Endodermal cell (in vitro differentiated cells): ENCODE measurements at places on chromosomes 3 and 15. TPM values are rescaled to one million over a fixed set of nuclear protein-coding genes. Genes with fewer than 3 reads are reported as not detected.

- DNase-seq = no peak
- peaks cover 84% of the 10 kb centered on the region for H3K36me3 ChIP-seq
- H3K4me1 ChIP-seq = no peaks in the 10 kb centered on the region
- H3K27ac ChIP-seq = peak overlapping the region; percentile 4
These were observed 24.4 kb downstream of the CRBN start for GRCh38 chr3:3154879-3155610.

GRCh38 chr15:95647531-95648277, 682.8 kb upstream of the NR2F2 start:
- no peaks in the 10 kb centered on the region for H3K36me3 ChIP-seq
- H3K27ac ChIP-seq = no peak overlapping the region
- no peak overlapping the region for H3K4me3 ChIP-seq

DNA sequence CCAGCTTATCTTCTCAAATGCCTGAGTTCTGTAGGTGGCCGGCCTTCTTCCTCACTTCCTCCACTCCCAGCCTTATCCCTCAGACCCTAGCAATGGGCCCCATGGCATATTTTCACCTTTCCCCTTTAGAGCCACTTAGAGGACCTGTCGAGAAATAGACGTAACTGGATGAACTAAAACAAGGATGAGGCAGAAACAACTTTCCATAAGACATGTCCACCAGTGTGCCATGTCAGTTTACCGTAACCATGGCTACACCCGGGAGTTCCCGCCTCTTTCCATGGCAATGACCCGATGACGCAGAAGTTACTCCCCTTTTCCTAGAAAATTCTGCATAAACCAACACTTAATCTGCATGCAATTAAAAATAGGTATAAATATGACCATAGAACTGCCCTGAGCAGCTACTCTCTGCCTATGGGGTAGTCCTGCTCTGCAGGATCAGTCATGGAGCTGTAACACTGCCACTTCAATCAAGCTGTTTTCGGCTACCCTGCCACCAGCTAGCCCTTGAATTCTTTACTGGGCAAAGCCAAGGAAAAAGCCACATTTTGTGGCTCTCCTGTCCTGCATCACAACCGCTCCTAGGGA, 55.1 kb upstream of the ZBTB38 start:
- no peak overlapping the region for H3K27ac ChIP-seq
- H3K36me3 ChIP-seq = no peaks in the 10 kb centered on the region
- DNase-seq = peak; percentile 32

DNA sequence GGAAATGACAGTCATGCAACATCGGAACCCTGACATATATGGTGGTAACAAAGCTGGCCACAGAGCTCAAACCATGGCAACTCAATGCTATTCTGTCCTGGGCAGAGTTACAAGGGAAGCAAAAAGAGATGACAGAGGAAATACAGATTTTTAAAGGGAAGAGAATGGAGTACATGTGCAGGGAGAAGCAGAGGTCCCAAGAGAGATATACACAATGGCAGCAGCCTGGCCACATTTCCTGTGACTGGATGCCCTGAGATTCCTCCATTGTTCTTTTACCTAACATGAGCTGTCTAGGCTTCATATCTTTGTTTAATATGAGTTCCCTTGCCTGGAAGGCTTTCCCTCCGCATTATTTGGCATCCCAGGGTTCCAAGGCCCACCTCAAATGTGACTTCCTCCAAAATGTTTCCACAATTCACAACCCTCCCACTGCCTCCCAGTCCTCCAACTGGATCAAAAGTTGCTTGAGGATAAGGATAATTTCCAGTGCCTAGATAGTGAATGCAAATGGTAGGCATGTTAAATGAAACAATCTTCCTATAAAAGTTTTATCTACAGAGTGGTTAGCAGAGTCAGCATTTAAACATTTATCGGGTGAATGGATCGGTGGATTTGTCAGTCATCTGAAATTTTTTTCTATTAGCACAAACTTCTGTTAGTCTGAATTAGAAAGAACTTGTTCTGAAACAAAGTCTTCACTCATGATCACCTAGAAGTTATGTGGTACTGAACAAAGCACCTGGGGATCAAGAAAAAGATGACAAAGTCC, 86.2 kb downstream of the DHX30 start:
- no peak for DNase-seq
- peak overlapping the region; percentile 99 for H3K27ac ChIP-seq
- H3K4me3 ChIP-seq = peak overlapping the region; percentile 57
- peaks cover 74% of the 10 kb centered on the region for H3K36me3 ChIP-seq

GRCh38 chr3:72720566-72720965, 127.7 kb downstream of the SHQ1 start:
- H3K4me1 ChIP-seq = peaks cover 3% of the 10 kb centered on the region
- no peaks in the 10 kb centered on the region for H3K27me3 ChIP-seq
- H3K4me3 ChIP-seq = no peak overlapping the region
- no peak overlapping the region for H3K27ac ChIP-seq
- DNase-seq = no peak

DNA sequence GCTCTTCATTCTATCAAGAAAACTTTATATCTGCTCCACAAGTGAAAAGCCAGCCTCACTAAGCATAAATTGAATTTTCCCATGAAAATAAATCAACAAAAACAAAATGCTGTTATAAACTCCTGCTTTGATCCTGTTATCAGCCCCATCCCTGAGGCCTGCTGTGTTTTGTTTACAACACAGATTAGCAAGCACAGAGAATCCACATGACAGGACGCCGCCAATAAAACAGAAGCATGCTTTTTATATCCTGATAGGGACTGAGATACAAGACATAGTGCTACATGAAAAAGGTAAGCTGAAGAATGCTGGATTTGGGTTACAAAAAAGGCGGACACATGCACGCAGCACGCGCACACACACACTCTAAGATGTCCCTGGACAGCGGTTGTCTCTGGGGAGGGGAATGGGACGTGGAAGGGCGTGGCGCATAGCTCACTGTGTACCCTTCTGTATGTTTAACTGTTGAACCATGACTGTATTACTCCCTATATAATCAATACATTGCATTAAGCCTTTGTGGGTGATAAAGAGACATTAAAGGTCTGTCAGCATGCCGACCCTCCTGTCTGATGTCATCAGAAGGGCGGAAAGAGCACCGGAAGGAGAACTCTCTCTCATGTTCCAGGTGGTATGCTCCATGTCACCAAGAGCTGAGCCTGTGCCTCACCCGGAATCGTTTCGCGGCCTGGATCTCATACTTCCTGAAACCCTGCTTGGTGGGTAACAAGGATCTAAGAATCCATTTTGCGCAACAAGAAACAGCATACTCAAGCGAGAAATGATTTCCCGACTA, 93.9 kb downstream of the IQSEC1 start:
- H3K27me3 ChIP-seq = no peaks in the 10 kb centered on the region
- peaks cover 22% of the 10 kb centered on the region for H3K4me1 ChIP-seq
- DNase-seq = peak; percentile 71
- H3K4me3 ChIP-seq = no peak overlapping the region

GRCh38 chr3:113247068-113247467, 35.7 kb downstream of the BOC start:
- no peaks in the 10 kb centered on the region for H3K36me3 ChIP-seq
- H3K27ac ChIP-seq = no peak overlapping the region
- H3K4me1 ChIP-seq = peaks cover 20% of the 10 kb centered on the region
- H3K27me3 ChIP-seq = peaks cover 44% of the 10 kb centered on the region
- no peak for DNase-seq

GRCh38 chr3:27081992-27082607, 287.1 kb downstream of the NEK10 start:
- no peaks in the 10 kb centered on the region for H3K27me3 ChIP-seq
- H3K27ac ChIP-seq = no peak overlapping the region
- no peaks in the 10 kb centered on the region for H3K36me3 ChIP-seq
- H3K4me3 ChIP-seq = no peak overlapping the region
- DNase-seq = no peak
- H3K4me1 ChIP-seq = no peaks in the 10 kb centered on the region

DNA sequence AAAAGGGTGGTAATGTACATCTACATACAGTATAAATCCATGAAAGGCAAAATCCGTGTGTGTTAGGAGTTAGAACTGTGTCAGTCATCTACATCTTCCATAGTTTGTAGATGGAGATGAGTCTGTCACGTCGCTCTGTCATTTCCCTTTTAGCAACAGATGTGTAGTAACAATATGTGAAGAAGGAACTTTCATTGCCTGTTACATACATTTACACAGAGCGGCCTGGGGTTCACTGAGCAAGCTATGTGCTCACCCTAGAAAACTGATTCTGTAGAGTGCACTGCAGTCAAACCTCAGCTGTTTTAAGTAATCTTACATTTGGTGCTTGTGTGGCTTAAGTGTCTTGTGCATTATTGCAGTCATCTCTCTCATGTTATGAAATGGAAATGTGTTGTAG, 41.6 kb upstream of the AP3B2 start:
- no peaks in the 10 kb centered on the region for H3K4me1 ChIP-seq
- DNase-seq = no peak
- H3K27me3 ChIP-seq = no peaks in the 10 kb centered on the region
- H3K27ac ChIP-seq = no peak overlapping the region
- H3K36me3 ChIP-seq = peaks cover 36% of the 10 kb centered on the region
- H3K4me3 ChIP-seq = peak overlapping the region; percentile 86

- peak; percentile 89 for DNase-seq
- H3K4me1 ChIP-seq = no peaks in the 10 kb centered on the region
- no peak overlapping the region for H3K27ac ChIP-seq
- H3K27me3 ChIP-seq = no peaks in the 10 kb centered on the region
These were observed 19.1 kb downstream of the TTC21A start for GRCh38 chr3:39126532-39127071.

DNA sequence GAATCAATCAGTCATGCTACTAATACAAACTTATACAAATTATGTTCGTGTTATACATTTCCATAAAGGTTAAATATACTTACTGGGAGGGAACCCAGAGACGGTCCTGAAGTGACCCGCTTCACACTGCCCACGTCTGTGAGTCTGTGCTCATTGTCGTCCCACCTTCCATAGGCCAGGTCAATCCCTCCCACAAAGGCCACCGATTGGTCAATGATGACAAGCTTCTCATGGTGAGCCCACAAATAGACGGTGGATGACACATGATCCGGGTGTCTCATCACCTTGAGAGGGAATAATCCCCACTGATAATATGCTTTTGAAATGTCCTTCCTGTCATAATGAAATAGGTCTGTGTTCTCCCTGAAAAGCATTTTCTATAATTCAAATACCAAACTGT, 121.7 kb downstream of the PLD1 start:
- H3K36me3 ChIP-seq = no peaks in the 10 kb centered on the region
- no peak for DNase-seq
- H3K27ac ChIP-seq = no peak overlapping the region
- no peak overlapping the region for H3K4me3 ChIP-seq
- H3K27me3 ChIP-seq = no peaks in the 10 kb centered on the region

GRCh38 chr3:197317250-197317963, 19.0 kb upstream of the DLG1 start:
- H3K27me3 ChIP-seq = no peaks in the 10 kb centered on the region
- H3K4me1 ChIP-seq = no peaks in the 10 kb centered on the region
- DNase-seq = no peak
- no peak overlapping the region for H3K4me3 ChIP-seq

- no peaks in the 10 kb centered on the region for H3K36me3 ChIP-seq
- peak overlapping the region; percentile 57 for H3K4me3 ChIP-seq
- peaks cover 27% of the 10 kb centered on the region for H3K4me1 ChIP-seq
- DNase-seq = no peak
- peaks cover 9% of the 10 kb centered on the region for H3K27me3 ChIP-seq
- H3K27ac ChIP-seq = no peak overlapping the region
These were observed 26.7 kb downstream of the TBC1D2B start for GRCh38 chr15:78050826-78051225.

DNA sequence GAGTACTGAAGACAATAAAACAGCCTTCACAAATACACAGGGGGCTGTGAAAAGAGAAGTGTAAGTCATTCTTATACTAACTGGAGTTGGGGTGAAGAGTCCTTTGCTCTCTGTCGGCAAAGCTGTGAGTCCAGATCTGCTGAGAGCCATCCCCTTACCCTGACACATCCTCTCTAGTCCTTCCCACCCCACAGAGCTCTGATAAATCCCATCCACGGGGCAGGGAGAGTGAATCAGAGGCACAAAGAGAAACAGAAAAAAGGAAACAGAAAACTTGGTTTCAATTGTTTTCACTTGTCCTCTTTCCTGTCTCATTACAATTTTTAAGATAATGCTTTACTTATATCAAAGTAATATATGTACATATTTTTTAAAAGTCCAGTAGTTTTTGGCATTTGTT, 18.2 kb upstream of the ZNF639 start:
- no peaks in the 10 kb centered on the region for H3K27me3 ChIP-seq
- no peak overlapping the region for H3K4me3 ChIP-seq
- H3K27ac ChIP-seq = no peak overlapping the region
- H3K36me3 ChIP-seq = no peaks in the 10 kb centered on the region
- DNase-seq = no peak
- no peaks in the 10 kb centered on the region for H3K4me1 ChIP-seq

DNA sequence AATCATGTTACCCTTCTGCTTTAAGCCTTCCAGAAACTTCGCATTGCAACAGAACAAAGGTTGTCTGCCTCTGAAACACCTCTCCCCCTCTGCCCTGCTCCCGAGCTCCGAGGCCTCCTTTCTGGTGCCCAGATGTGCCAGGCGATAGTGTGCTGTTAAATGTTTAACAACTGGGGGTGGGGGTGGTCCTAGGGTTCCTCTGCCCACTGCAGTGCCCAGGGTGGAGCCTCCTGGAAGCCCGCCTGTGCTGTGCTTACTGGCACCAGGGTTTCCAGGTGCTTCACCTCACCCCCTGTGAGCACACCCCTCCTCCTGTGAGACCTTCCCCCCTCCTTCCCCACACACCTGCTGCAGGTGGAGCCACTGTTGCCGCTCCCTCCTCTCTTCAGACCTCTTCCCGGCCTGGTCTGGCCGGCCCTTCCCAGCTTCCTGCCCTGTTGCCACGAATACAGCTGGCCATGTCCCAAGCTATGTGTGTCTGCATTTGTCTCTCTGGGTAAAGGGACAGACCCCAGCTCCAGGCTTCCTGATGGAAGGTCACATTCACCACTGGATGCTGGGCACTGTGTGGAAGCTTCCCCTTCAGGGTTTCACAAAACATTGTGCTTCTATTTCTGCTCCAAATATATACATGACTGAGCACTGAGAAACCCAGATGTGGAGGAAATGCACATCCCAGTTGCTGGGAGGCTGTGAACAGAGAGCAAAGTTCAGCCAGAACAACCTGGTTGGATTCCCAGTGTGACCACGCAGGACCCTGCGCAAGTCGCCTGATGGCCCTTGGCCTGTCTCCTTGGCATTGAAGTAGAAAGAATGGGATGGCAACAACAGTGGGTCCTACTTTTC, 37.2 kb downstream of the MGLL start:
- H3K36me3 ChIP-seq = no peaks in the 10 kb centered on the region
- no peaks in the 10 kb centered on the region for H3K4me1 ChIP-seq
- H3K27me3 ChIP-seq = no peaks in the 10 kb centered on the region
- no peak overlapping the region for H3K27ac ChIP-seq
- no peak overlapping the region for H3K4me3 ChIP-seq

GRCh38 chr3:126160243-126161210, 19.9 kb downstream of the ALDH1L1 start:
- H3K4me3 ChIP-seq = no peak overlapping the region
- no peaks in the 10 kb centered on the region for H3K36me3 ChIP-seq
- peaks cover 5% of the 10 kb centered on the region for H3K27me3 ChIP-seq

SLC27A2 gene
- total RNA-seq = 4.0 and 4.1 TPM in 2 replicates

IQCF5 gene
- not detected in 2 replicates for total RNA-seq

TTLL13 gene
- 0.15 TPM in 1 of 2 replicates, not detected in the other for total RNA-seq

ZNF197 gene
- total RNA-seq = 20.5 to 35.7 TPM (median 31.9 TPM) in 3 replicates

GSK3B gene
- 55.2 to 58.8 TPM (median 57.3 TPM) in 3 replicates for total RNA-seq

CASR gene
- total RNA-seq = not detected in 3 replicates

SEC22A gene
- total RNA-seq = 16.4 and 19.5 TPM in 2 replicates

STRIT1 gene
- not detected in 2 replicates for total RNA-seq
